ENCODE measurements at places on chromosomes 2 and 18.

DNA sequence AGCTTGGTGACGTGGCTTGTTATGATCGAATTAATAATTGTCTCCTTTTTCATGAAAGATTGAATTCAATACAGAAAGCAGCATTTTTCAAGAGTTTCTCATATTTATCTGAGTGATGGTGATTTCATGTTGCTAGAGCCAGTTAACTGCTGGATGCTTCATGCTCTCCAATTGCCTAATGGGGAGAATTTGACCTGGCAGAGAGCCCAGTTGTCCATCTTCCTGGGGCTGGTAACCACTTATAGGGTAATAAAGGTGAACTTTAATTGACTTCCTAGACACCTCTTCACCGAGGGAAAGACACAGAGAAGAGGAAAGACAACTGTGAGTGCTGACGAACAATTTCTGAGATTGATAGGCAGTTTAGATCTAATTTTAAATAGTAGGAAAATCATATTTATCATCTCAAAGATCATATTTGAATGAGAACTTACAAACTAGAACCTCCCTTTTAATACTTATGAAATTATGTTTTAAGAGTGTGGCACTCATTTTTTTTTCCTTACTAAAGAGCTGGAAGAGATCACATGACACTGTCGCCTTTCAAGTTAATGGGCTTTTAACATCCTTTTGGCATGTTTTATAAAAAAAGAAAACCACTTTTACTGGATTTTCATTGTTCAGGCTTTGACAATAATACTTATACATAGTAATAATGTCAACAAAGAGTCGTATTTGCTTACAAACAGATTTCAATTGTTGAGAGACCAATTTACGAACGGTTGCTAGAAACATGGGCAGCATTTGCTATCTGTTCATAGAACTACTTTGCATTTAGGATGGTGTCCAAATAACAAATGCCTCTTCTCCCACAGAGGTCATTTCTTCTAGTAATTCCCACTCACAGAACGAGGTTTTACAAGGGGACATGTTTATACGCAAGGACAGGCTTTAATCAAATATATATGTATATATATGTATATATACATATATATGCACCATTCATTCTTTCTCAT, 153.3 kb downstream of the RAPGEF4 start:
- peak; percentile 23 for DNase-seq

DNA sequence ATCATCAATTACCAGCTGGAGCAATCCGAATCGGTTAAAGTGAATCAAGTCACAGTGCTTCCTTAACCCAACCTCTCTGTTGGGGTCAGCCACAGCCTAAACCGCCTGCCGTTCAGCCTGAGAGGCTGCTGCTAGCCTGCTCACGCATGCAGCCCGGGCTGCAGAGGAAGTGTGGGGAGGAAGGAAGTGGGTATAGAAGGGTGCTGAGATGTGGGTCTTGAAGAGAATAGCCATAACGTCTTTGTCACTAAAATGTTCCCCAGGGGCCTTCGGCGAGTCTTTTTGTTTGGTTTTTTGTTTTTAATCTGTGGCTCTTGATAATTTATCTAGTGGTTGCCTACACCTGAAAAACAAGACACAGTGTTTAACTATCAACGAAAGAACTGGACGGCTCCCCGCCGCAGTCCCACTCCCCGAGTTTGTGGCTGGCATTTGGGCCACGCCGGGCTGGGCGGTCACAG, 496 bp upstream of the ITGA4 start:
- no peak for DNase-seq

- no peak for DNase-seq
Measured at GRCh38 chr2:119671752-119672151, 7.2 kb upstream of the TMEM177 start.

DNA sequence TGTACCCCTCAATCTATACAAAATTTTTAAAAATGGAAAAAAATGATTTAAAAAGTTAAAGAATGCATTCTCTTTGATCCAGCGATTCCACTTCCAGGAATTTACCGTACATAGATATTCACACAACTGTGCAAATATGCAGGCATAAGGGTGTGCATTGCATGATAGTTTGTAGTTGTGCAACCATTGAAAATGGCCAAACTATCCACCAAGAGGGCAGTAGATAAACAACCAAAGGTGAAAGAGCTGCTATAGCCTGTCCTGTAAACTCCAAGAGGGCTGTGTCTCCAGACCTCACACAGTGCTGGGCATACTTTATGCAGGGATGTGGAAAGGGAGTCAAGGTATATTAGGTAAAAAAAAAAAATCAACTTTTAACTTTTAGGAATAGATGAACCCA, 116.5 kb upstream of the NEDD4L start:
- DNase-seq = no peak

DNA sequence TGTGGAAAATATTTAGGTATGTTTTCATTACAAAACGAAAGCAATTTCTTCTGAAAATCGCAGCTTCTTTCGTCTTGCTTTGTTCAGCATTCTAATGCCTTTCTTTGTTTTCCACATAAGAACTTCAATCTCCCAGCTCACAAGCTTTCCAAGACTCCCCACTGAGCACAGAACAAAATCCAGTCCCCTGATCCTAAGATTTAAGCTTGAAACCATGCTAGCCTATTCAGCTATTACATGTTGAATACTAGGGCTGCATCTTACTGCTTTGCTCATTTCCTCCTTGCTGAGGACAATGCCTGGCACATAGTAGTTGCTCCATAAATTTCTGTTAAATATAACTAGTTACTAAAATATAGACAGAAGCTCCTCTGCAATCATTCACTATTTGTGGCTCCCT, 160.6 kb downstream of the GALNT3 start:
- DNase-seq = no peak

DNA sequence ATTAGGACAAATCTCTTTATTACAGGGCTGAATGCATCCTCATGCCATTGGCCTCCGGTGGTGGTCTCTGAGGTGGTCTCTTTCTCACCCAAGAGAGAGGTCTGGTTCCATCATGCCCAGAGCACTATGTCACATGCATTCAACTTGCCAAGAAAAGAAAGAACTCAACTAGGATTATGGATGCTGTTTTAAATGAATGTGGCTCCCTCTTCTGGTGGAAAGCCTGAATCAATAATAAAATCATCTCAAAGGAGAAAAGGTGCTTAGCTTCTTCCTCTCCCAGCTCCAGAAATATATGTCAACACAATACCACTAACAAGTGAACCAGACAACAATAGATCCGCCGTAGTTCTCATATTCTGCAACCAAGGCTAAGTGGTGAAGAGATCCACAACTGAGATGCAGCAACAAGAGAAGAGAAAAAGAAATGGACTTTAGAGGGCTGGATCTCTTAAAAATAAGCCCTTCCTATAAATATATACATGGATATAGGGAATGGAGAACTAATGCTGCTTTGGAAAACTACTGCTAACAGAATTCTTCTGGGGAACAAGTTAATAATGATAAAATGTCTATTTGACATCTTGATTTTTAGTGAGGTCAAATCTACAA, 396.8 kb downstream of the NCKAP5 start:
- peak; percentile 60 for DNase-seq

DNA sequence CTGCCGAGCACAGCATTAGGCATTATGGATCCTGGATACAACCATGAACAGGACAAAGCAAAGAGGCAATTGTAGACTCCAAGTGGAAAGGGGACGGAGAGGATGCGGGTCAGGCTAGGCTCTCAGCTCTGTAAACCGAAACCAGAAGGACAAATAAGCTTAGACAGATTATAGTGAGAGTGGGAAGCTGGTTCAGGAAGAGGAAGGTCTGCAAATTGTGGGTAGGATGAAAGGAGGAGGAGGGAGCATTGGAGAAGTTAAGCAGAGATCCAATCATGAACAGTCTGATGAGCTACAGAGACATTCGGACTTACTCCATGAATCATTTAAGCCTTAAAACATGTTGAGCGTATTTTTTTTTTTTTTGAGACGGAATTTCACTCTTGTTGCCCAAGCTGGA, 3.0 kb downstream of the MSH6 start:
- DNase-seq = no peak

- DNase-seq = no peak
Measured at GRCh38 chr2:238277695-238278094, 10.7 kb downstream of the PER2 start.

- no peak for DNase-seq
Measured at GRCh38 chr2:185202945-185203528, 535.6 kb upstream of the FSIP2 start.

DNA sequence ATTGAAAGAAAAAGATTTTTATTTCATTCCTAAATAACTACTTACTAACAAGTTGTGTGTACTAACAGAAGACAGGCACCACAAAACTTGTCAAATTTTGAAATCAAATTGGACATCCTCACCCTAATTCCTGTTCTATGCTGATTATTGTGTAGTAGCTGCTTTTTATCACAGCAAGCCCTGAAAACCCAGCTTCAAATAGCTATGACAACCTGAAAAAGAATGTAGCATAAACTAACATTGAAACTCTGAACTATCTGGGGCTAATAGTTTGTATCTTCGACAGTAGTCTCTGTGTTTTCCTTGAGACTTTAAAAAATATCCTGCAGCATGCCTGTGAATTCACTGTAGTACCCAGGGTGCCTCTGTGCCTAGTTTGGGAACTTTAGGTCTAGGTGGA, 122.6 kb downstream of the WDPCP start:
- no peak for DNase-seq

DNA sequence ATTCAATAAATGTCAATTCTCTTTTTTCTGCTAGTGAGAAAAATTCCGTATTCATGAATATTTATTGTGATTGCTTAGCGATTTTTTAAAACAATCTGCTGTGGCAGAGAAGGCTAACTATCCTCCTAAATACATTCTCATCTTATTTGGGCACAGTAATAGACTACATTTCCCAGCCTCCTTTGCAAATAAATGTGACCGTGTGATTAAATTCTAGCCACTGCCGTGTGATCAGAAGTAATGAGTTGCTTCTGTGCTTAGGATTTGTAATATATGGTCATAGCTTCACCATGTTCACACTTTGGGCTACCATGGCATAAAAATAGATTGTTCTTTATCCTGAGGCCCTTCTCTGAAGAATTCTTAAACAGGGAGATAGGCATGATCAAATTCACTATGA, 179.6 kb downstream of the FAM124B start:
- DNase-seq = no peak

DNA sequence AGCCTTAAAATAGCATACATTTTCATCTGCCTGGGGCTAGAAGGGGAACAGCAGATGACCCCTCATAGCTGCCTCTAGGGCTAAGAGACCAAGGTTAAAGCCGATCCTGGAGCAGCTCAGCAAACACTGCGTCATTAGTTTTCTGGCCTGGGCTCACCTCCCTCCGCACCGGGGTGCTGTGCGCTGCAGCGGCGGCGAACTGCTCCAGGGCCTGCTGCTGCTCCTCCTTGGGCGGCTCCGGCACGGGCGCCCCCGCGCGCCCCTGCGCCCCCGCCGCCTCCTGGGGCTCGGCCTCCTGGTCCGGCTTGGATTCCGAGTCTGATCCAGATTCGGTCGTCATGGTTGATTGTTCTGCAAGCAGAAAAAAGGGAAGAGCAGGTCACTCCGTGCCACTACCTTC, 55.0 kb downstream of the EPB41L3 start:
- DNase-seq = no peak

- DNase-seq = peak; percentile 47
Measured at GRCh38 chr2:27356056-27356381, 545 bp downstream of the GTF3C2 start.

DNA sequence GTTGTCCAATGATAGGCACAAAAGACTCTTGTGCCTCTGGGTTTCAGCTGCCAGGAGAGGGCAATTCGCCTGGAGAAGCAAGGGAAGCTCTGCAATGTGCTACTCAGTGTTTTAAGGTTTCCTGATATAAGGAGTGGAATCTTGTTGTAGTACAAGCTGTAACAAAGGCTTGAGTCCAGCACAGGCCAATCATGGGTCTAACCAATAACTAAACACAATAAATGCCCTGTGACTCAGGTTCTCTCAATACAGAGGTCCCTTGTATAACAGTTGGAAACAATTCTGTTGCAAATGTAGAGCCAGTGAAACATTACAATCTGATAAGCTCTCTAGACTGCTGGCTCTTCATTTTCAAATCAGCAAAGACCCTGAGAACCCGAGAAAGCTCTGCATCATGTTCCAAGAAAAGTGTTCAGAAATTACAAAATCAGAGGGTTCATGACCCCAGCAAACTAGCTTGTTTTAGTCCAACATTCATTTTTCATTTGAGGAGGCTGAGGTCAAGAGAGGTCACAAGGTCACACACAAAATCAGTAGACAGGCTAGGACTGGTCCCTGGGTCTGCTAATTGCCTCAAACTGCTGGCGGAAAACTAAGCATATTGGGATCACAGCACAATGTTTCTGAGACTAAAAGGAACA, 59.0 kb upstream of the DNMT3A start:
- DNase-seq = no peak

- no peak for DNase-seq
Measured at GRCh38 chr2:50707196-50707595, 324.7 kb downstream of the NRXN1 start.

DNA sequence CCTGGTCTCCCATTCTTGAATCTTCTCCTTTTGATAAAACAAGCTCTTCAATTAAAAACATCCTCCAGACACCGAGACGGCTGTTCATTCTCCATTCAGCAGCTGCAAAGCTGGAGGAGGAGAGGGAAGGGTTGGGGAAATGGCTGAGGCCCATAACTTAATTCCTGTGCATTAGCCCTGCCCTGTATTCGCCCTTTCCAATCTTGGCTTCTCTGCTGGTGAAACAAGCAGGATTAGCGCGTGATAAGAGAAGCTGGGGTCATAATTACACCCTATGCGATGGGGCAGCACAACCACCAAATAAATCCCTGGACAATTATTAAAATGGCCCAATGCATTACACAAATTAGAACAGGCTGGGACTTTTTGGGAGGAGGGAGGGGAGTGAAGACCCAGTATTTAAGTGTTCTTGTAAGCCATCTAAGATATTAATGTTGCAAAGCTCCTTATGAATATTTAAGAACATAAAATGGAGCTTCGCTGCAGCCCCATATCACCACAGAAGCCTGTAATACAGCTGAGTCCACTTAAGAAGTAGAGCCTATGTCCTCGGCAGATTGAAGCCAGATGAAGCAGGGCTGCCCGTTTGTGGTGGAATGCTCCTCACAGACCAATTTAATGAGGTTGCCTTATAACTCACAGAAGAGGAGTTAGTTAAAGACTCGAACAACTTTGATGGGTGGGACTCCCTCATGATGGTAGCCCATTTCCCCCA, 176.6 kb upstream of the SKOR2 start:
- no peak for DNase-seq

- no peak for DNase-seq
Measured at GRCh38 chr2:128457716-128458115, 139.0 kb upstream of the HS6ST1 start.

DNA sequence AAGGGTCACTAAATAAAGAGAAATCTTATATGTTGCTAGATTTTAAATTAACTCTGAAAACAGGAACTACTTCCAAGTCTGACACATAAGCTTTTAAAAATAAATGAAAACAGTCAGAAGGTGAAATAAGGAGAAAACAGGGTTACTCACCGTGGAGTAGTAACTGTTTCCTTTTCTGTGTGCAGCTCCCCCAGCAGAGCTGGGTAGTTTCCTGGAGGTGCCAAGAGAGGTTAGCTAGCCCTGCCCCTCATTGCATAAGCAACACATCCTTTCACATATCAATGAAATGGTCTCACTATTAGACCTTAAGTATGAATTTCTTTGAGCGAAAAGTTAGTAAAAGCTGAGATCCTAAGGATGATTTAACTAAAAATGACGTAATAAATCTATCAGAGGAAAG, 54.0 kb upstream of the GPR75 start:
- no peak for DNase-seq

Measured in NCI-H774 (cell line).